ENCODE measurements at places on chromosomes 3 and 15.

GRCh38 chr3:181824961-181825360 lies 113.2 kb downstream of the SOX2 start:
- DNase-seq, result no peak

GRCh38 chr15:69489073-69489571 lies 36.5 kb downstream of the RPLP1 start:
- DNase-seq, result no peak

DNA sequence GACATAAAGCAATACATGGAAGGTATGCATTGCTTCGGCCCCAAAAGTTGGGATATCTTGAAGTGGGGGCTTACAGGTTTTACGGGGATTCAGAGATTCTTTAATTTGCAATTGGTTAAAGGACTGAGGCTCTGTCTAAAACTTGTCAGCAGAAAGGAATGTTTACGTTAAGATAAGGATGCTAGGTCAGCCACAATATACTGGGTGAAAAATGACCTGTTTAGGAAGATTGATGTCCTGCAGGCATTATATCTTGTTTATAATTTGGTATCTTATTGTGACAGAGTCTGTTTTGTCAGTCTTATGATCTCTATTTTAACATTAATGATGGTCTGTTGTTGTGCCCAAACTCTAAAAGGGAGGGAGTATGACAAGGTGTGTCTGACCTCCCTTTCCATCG lies 15.3 kb upstream of the CCNDBP1 start:
- DNase-seq, result no peak

DNA sequence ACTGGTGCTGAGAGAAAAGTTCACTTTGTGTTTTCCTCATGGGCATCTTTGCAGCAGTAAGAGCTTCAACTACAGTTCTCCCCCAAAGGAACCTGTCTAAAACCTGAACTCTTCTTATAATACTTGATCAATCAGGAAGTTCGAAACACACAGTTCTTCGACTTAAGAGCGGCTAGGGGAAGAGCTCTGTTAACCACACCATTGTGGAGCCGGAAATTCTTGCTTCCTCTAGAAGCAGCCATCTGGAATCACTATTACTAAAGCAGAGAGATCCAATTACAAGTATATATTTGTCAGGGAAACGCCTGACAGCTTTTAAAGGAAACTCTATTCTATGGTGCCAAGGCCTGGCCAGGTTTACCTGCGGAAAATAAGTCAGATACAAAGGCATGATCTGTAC lies 337.3 kb upstream of the CBLB start:
- DNase-seq, result peak; percentile 11

DNA sequence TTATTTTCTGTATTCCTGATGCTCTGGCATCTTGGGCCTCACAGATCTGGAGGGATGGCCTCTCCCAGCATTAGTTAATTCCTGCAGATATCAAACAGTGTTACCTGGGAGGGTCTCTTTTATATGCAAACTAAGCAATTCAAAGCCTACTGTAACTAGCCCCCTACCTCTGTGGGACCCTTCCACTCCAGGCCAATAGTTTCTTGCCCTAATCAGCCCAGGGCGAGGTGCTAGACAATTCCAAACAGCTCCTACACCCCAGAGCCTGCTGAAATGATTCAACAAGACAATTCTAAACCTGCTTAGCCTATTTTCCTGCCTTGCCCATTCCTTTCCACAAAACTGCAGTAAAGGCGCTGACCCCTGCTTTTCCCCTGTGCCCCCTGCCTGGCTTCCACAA lies 106.6 kb upstream of the IGSF10 start:
- no peak for DNase-seq

DNA sequence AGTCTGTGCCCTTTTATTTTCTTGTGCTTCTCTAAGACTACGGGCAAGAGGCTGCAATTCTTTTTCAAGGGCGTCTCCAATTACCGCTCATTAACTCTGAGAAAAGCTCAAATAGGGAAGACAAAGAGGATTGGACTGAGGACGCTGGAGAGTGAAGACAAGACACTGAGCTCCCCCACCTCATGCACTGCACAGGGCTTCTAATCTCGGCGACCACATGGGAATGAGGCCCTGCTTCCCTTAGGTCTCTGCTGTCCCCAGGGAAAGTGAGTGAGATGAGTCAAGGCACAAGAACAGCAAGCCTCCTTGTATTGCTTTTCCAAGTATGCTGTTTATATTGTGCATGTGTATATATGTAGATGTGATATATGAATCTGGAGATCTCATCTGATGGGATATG lies 392.2 kb upstream of the CFAP20DC start:
- no peak for DNase-seq

GRCh38 chr3:38003371-38003816 lies 12.8 kb downstream of the VILL start:
- DNase-seq, result peak; percentile 72

GRCh38 chr15:100112636-100113305 lies 229.0 kb downstream of the ADAMTS17 start:
- no peak for DNase-seq

DNA sequence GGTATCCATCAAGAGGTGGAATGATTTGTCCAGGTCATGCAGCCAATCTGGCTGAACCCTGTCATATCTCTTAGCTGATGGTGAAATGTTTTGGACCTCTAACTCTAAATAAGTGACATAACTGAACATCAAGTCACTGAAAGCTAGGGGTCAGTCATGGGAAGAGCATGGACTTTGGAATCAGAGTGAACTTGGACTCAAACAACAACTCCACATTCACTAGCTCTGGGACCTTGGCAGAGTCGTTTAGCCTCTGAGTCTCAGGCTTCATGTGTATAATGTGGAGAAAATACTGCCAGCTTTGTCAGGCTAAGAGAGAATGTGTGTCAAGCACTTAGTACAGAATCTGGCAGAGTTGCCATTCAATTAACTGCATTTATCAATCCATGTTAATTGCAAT lies 557.8 kb upstream of the CFAP20DC start:
- no peak for DNase-seq

GRCh38 chr3:117630885-117631284 lies 921.3 kb downstream of the TUSC7 start:
- no peak for DNase-seq

DNA sequence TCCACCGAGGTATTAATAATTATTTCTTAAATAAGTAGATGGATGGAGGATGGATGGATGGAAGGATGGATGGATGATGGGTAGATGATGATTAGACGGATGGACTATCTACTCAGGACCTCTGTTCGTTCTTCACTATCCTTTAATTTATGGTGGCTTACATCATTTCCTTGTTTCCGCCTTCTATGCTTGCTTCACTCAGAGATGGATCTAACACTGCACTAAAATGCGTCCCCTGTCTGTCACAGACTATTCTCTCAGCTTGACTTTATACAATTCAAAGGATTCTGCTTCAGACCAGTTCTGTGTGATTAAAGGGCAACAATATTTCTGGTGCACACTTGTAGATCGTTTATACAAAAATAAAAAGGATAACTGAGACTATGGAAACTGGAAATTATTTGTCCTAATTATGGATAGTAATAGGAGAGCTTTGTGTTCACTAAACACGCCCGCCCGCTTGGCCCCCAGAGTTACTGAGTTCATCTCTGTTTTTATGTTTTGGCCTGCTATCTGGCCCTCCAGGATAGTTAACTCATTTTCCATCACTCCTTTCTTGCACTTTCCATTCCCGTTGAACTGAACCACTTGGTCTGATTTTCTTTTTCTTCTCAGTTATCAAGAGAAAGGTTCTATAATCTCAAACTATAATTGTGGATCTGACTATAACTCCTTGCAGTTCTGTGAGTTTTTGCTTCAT lies 41.4 kb upstream of the CA12 start:
- no peak for DNase-seq

GRCh38 chr3:79670178-79670577 lies 97.6 kb downstream of the ROBO1 start:
- DNase-seq, result no peak

GRCh38 chr3:184524981-184525336 lies 36.6 kb upstream of the EPHB3 start:
- no peak for DNase-seq

DNA sequence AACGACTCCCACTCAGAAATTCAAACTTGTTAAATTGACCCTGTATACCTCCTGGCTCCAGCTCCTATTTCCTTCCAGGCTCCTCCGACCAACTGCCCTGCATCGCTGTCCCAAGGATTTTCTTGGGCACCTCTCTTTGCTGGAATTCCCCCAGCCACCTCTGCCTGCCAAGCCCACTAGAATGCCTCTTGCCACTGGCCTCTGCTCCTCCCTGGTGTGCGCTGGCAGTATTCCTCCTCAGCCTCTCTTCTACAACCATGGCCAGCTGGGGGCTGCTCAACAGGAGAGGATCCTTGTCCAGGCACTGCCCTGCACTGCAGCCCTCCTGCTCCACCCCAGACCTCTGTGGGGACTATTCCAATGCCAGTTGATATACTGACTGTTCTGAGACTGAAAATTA lies 7.4 kb downstream of the WNT7A start:
- DNase-seq, result no peak
